Activated T-cell treated with anti-CD3 and anti-CD28 coated beads for 1 hour (primary cell): ENCODE measurements at places on chromosomes 1 and 21.
A peak's percentile ranks its signal among the peaks of the same experiment; 100 is the strongest.

GRCh38 chr1:155976062-155976912 is 2.1 kb downstream of the ARHGEF2 start:
- DNase-seq: peak; percentile 70

DNA sequence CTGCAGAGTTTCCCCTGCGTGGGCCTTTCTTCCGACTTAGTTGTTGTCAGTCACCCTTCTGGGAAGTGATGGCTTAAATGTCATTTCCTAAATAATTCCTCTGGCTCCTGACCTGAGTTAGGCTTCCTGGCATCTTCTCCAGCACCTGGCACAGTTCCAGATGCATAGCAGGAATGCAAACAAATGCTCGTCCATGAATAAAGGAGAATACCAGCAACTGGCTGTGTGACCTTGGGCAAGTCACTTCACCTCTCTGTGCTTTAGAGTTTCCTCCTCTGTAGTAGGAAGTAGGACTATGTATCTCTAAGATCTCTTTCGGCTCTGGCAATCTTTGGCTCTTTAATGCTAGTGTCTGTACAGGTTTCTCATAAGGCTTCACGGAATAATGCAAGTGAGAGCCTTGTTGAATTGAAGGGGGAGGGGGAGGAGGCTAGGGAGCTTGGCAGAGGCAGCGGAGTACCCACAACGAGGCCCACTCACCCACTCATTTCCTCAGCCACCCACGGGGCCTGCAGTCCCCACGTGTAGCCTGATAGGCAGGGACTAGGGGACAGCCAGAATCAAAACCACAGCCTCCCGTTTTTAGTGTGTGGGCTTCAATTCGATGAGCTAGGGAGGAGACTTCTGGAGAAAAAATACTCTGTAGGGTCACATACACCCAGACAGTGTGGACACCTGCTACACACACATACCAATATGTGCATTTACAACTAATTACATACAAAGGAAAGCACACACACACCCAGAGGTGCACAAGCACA is 48.1 kb downstream of the TENT5C start:
- no peak for DNase-seq

GRCh38 chr1:50421768-50422674 is 1.2 kb downstream of the DMRTA2 start:
- DNase-seq: no peak

GRCh38 chr21:31801551-31802219 is 69.8 kb upstream of the SCAF4 start:
- DNase-seq: no peak

DNA sequence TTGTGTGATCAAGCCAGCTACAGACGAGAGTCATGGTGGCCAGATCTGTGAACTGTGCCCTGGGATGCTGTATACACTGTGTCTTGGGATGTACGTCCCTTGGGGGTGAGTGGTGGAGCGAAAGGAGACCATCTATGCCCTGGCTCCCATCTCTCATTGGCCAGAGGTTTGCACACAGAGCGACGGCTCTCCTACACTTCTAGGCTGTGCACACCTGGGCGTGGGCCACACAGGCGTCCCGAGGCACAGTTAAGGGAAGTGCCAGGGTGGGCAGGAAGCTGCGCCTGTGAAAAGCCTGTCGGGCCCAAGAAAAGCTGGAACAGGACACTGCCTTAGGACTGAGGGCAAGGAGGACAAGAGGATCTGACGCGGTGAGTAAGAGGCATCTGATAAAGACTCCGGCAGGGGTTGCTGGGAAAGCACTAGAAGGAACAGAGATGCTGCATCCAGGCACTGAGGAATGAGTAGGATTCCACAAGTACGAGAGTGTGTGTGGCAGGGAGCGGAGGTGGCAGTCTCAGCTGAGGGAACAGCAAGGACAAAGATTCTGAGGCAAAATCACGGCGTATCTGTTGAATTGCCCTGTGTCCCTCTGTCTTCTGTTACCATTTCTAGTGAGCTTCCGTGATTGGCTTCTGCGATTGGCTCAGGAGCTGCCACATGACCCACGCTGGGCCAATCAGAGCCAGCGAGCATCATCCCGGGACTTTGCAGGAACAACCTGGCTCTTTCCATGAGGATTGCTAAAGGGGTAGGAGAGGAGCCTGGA is 67.9 kb upstream of the ZBTB40 start:
- DNase-seq: no peak

- no peak for DNase-seq
Measured at GRCh38 chr1:116878804-116879477, 30.8 kb upstream of the PTGFRN start.

GRCh38 chr1:96559181-96559580 is 162.4 kb upstream of the PTBP2 start:
- DNase-seq: no peak

DNA sequence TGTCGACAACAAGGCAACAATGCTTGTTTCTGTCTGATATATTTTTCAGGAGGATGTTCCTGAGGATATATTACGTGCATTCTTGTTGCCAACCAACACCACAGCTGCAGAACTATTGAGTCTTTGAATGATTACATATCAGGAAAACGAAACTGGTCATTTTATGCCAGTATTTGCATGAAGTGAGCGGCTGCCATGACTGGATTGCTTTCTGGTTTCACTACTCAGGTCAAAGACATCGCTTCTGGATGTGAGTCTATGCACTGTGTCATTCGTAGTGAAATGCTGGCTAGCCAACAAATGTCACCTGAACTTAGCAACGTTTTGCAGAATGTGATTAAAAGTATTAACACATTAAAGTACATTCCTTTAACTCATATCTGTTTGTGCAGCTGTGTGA is 35.8 kb upstream of the OLFM3 start:
- no peak for DNase-seq
